AG04450 (cell line): ENCODE measurements at places on chromosomes 7 and 10.

GRCh38 chr10:30494558-30494957 lies 60.6 kb downstream of the MAP3K8 start:
- no peak for DNase-seq

DNA sequence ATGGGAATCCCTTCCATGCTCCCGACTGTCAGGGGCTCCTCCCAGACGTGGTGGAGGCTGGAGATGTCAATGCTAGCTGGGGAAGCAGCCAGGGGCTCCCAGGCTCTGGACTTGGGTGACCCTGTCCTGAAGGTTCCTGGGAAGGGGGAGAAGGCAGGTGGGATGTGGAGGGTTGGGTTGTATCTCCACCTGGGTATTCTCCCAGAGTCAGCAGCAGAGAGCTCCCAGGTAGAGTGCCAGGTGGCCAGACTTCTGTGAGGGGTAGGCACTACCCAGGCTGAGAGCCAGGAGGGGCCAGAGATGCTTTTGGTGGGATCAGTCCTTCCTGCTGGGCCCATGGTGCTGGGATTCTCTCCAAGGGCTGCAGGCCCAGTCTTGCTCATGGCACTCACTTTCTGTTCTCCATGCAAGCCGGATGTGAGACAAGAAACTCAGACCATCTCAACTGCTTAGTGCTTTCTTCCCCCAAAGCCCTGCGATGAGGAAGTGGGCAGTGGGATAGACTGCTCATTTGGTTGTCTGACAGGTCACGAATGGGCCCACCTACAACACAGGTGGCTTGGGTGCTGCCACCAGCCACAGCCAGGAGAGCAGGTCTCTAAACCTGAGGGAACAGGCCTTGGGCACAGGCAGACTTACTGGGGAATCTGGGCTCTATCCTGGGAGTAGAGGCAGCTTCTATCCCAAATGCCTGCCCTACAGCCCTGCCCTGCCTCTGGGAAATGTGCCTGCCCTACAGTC lies 52.5 kb upstream of the CAMK2B start:
- DNase-seq: no peak

GRCh38 chr10:110873951-110874350 lies 2.2 kb downstream of the PDCD4 start:
- no peak for DNase-seq

- DNase-seq: no peak
Observed at GRCh38 chr10:90751107-90751997, 106.5 kb downstream of the HTR7 start.

- no peak for DNase-seq
Observed at GRCh38 chr7:96532428-96532935, 177.2 kb downstream of the SEM1 start.

DNA sequence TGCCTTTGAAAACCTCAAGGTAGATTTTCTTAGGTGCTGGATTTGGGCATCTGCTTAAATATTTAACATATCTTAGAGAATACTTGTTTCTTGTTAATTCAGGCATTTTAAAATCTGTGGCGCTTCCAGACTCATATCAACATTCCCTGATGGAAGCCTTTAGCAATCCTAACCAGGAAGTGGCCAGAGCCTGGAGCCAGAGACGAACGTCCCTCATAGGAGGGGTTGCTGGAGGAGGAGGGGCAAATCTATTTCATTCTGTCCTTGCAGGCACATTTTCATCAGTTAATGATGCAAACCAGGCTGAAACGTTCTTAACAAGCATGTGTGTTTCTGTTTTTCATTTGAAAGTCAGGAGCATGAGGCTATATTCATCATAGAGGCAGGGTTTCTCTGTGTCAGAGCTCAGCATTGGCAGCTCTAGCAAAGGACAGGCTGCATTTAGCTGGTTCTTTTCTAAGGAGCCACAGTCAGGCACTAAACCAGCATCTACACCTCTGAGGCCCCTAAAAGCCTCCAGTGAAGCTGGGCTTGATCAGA lies 17.8 kb upstream of the IFIT2 start:
- DNase-seq: no peak

- DNase-seq: peak; percentile 46
Observed at GRCh38 chr10:12720217-12720981, 281.1 kb downstream of the CCDC3 start.

DNA sequence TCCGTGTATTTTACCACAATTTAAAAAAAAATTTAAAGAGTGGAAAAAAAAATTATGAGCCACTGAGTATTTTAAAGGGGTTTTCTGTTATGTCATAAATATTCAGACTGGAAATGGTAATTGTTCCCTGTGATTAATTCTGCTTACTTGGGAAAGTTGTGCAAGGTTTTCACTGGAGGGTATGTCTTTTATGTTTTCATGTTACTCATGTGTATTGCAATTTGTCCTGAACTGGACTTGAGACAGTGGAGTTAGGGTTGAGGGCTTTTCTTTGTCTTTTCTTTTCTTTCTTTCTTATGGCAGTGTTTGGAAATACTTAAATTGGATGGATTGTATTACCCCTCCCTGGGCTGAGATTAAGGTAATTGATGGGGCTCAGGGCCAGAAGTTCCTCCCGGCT lies 257.7 kb downstream of the BAMBI start:
- DNase-seq: no peak

- DNase-seq: no peak
Observed at GRCh38 chr10:52756295-52756694, 16.3 kb downstream of the MBL2 start.

DNA sequence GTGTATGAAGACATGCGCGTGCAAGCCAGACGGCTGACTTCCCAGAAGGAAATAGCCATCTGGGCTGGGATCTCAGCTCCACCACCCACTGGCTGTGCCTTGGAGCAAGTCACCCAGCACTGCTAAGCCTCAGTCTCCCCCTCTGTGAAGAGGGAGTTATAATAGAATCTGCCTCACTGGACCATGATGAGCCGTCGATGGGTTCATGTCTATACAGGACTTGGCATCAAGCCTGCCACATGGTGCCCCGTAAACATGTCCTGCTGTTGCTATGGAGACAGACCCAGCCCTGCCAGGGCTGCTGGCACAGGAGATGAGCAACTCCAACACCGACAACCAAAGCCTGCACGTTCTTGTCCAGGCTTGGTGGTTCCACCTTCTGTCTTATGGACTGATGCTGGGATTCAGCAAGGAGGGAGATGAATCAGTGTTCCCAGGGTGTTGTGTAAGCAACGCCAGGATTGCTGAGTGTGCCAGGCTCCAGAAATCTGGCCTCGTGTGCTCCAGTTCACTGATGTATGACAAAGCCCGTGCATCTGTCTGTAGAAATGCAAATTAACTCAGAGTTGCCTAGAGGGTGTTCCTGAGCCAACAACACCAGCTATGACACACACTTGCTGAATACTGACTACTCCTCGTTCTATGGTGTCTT lies 5.6 kb downstream of the GPR15LG start:
- no peak for DNase-seq

- DNase-seq: no peak
Observed at GRCh38 chr10:8174762-8175161, 120.3 kb downstream of the GATA3 start.

DNA sequence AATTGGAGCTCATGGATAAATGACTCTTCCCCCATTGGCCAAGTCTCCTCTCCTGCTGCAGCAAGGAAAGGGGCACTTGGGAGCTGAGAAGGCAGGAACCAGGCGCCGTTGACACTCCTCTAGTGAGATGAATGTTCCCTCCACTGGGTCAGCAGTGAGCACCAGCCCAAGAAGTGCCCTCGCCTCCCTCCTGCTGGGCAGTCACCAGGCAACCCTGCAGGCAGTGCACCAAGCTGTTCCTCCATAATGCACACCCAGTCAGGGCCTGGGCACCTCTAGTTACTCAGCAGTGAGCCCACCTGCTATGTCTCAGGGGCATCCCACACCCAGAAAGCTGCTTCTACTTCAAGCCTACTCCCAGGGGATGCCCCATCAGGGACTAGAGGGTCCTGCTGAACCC lies 84.3 kb downstream of the KCNMA1 start:
- DNase-seq: no peak

DNA sequence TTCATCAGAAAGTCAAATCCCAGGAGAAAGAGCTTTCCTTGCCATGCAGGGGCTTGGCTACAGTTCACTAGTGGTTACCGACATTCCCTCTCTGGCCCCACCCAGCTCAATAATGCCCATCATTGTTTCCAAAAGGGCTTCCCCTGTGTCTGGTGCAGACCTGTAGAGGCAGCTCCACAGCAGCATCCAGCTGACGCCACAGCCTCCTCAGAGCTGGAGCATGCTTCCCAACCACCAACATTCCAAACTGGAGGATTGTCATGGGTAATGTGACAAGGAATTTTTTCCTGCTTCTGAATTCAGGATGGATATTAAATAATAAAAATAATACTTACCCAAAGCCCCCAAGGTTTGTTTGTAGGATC lies 77.4 kb downstream of the ZNF365 start:
- DNase-seq: no peak
